ENCODE measurements at places on chromosomes 5 and 9. TPM values are rescaled to one million over a fixed set of nuclear protein-coding genes. Genes with fewer than 3 reads are reported as not detected.

Gene NR5A1
- total RNA-seq, result not detected

Gene PPP1R26
- 14.5 TPM for total RNA-seq

Gene PCDHA6
- 0.09 TPM for total RNA-seq

Gene CACFD1
- total RNA-seq, result 6.5 TPM

Gene TMOD1
- 0.69 TPM for total RNA-seq

Gene PCDHB4
- total RNA-seq, result 0.38 TPM

Gene IFNK
- total RNA-seq, result not detected

Gene CTSV
- not detected for total RNA-seq

Gene HRCT1
- total RNA-seq, result 4.1 TPM

Gene TSSK1B
- not detected for total RNA-seq

Gene RNF180
- total RNA-seq, result not detected

Gene SPINK4
- total RNA-seq, result not detected

Gene IFNA2
- not detected for total RNA-seq

Gene WDR38
- not detected for total RNA-seq

Gene CDH12
- not detected for total RNA-seq

Gene NTNG2
- total RNA-seq, result 0.50 TPM

Gene IER5L
- total RNA-seq, result 32.1 TPM

Gene GTF2H2
- 16.9 TPM for total RNA-seq

Gene PCDHGB7
- 6.4 TPM for total RNA-seq

Gene PKD2L2
- total RNA-seq, result not detected

Gene FAT2
- total RNA-seq, result not detected

Gene CXCL14
- not detected for total RNA-seq

Gene LCN12
- total RNA-seq, result not detected

Gene C9orf40
- 8.3 TPM for total RNA-seq

Gene ARHGEF39
- 2.6 TPM for total RNA-seq

Gene KIF4B
- total RNA-seq, result 0.11 TPM

Gene GABRB2
- total RNA-seq, result not detected

Gene DOK3
- total RNA-seq, result 3.4 TPM

Gene NTRK2
- total RNA-seq, result 0.83 TPM

Gene SLC31A2
- 8.9 TPM for total RNA-seq

Gene AMBP
- total RNA-seq, result not detected

Gene SVEP1
- 5.8 TPM for total RNA-seq

Gene PCDHB2
- total RNA-seq, result 8.2 TPM

Gene TRIM36
- total RNA-seq, result 0.14 TPM

Gene HTR1A
- total RNA-seq, result not detected

Gene ADGRD2
- total RNA-seq, result not detected

Gene OR1J2
- total RNA-seq, result not detected

Gene ADAMTSL1
- 50.1 TPM for total RNA-seq

Gene PCDHA1
- 0.09 TPM for total RNA-seq

Gene TTC39B
- total RNA-seq, result 5.4 TPM

Gene CNTNAP3B
- total RNA-seq, result not detected

Gene ZNF454
- not detected for total RNA-seq

Gene CCDC107
- total RNA-seq, result 29.8 TPM

Gene PCDHGA6
- total RNA-seq, result 2.1 TPM

Gene CFAP157
- 0.08 TPM for total RNA-seq

Gene EPB41L4B
- total RNA-seq, result 0.34 TPM

Gene HIGD2A
- 104 TPM for total RNA-seq

Gene SLC4A9
- total RNA-seq, result not detected

Gene DBH
- total RNA-seq, result not detected

Gene CATSPER3
- 0.20 TPM for total RNA-seq

Gene IFNA13
- total RNA-seq, result not detected

Gene C5orf52
- not detected for total RNA-seq

Measured in HFFc6 (cell line).